T-helper 9 cell (primary cell): ENCODE measurements at places on chromosomes 3 and 15.

DNA sequence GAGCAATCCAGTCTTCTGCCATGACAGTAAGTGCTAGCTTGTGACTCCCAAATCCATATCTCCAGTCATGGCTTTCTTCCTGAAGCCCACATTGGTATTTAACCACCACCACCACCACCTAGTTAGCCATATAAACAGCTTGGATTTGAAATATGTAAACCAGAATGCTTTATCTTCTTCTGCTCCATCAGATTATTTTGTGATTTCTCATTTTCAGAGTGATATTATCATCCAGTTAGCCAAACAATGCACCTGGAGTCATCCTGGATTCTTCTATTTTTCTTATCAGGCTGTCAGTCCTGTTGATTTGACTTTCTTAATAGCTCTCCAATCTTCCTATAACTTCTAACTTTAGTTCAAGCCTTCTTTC, 124.3 kb upstream of the PTX3 start:
- no peak for DNase-seq

DNA sequence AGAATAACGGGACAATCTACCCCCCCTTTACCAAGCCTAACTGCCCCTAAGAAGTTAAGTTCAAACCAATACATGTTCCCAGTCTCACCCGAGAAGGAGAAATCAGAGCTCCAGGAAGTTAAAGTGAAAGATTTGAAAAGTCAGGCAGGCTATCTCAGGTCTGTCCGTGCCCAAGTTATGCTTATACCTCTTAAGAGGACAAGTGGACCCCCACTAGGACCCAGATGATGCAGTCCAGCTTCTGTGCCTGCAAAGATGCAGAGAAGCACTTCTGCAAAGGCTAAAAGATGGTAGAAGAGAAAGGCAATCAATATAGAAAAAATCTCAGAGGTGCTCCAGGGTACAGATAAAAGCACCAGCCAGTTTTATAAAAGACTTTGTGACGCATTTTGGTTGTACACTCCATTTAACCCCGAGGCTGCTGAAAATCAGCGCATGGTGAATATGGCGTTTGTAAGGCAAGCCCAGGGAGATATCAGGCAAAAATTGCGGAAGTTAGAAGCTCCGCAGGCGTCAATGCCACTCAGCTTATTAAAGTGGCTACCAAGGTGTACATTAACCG, 9.8 kb upstream of the SLC9C1 start:
- DNase-seq = no peak

- DNase-seq = no peak
These were observed 44.4 kb upstream of the PSMD6 start for GRCh38 chr3:64067506-64068346.

GRCh38 chr15:46260937-46261336, 626.1 kb downstream of the SQOR start:
- DNase-seq = no peak

- no peak for DNase-seq
These were observed 2.5 kb downstream of the NT5DC2 start for GRCh38 chr3:52530918-52531826.

- DNase-seq = no peak
These were observed 89.5 kb downstream of the ZMAT3 start for GRCh38 chr3:178982137-178982536.

DNA sequence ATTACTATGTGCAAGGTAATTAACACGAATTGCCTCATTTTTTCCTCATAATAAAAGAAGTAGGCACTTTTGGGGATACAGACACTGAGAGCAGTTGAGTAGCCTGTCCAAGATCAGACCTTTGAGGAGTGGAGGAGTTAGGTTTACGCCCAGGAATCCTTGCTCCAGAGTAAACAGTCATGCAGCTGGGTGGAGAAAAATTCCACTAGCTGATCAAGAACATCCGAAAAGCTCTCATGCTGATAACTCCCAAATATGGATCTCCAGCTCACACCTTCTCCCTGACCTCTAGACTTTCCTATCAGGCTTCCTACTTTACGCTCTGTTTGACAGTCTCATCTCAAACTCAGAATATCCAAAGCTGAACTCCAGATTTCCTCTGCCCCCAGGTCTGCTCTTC, 53.3 kb downstream of the ST6GAL1 start:
- DNase-seq = no peak

DNA sequence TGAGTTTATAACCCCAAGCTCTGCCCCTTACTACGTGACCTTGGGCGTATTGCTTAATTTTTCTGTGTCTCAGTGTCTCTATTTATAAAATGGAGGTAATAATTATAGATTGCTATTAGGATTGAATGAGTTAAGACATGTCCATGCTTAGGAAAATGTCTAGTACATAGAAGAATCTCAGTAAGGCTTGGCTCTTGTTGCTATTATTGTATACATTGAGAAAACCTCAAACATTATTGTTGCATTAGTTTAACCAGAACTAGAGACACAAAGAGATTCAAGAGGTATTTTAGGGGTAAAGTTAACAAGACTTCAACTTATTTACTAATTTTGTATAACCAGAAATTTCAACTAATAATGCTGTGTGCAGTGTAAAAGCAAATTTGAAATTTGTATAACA, 66.7 kb downstream of the MEF2A start:
- DNase-seq = no peak

DNA sequence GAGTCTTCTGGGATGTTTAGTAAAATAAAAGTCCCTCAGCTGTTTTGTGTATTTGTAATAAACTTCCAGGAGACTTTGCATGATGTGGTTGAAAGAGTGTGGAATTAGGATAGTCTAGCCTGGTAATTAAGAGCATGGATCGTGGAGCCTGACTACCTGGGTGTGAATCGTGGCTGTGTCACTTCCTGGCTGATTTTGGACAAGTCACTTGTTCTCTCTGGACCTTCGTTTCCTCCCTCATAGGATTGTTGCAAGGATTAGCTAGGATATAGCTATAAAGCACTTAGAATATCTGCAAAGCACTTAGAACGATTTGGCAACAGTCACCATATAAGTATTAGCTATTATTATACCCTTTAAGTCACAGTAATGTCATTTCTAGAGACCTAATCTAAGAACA, 40.2 kb downstream of the SLMAP start:
- DNase-seq = no peak

DNA sequence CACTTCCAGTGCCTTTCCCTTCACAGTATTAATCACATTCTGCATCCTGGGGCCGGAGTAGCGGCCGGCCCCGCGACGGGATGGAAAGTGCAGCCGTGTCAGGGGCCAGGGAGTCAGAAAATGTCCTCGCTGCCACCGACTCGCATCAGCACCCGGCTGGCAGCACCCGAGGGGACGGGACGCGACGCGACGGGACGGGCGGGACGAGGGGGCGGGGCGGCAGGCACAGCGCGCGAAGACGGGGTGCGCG, 353 bp downstream of the ATG3 start:
- DNase-seq = peak; percentile 75

GRCh38 chr3:39432342-39432741, 25.8 kb downstream of the RPSA start:
- DNase-seq = no peak

GRCh38 chr3:74075241-74075640, 450.5 kb upstream of the PDZRN3 start:
- DNase-seq = no peak

- DNase-seq = no peak
These were observed 5.3 kb upstream of the TTLL13 start for GRCh38 chr15:90243943-90244639.

DNA sequence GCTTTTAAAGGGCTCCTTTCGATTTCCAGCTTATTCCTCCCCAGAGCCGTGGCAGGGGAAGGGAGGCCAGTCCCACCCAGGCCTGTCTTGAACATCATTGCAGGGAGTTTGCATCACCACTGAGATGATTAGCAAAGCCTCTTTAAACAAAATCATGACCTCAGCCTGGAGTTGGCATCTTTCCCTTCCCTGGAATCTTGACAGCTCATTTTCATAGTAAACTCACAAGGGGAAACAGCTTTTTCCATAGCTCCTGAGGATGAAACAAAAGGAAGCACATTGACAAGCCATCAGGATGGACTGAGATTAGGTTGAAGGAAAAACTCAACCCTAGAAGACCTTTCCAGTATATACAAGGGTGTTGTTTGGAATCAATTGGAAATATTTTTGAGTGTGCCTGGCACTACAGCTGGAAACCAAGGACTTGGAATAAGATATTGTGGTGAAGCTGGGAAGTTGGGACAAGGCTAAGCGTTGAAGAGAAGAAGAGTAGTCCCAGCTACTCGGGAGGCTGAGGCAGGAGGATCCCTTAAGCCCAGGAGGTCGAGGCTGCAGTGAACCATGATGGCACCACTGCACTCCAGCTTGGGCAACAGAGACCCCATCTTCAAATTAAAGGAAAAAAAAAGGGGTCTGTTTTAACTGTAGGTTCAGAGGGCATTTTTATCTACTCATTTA, 3.1 kb upstream of the LARP6 start:
- no peak for DNase-seq

DNA sequence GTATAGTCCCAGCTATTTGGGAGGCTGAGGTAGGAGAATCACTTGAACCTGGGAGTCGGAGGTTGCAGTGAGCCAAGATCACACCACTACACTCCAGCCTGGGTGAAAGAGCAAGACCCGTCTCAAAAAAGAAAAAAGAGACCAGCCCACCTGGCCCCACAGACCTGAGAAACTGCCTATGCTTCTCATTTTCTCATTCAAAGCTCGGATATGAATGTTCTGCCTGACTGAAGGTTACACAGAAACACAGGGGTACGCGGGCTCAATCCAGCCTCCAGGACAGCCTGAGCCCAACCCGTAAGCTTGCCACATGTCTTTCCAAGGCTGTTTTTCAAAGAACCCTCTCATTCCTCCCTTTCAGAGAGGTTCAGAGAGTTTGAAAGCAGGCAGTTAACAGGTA, 9.7 kb upstream of the LRRC15 start:
- no peak for DNase-seq

- no peak for DNase-seq
These were observed 207.5 kb upstream of the SLITRK3 start for GRCh38 chr3:165403666-165404065.

DNA sequence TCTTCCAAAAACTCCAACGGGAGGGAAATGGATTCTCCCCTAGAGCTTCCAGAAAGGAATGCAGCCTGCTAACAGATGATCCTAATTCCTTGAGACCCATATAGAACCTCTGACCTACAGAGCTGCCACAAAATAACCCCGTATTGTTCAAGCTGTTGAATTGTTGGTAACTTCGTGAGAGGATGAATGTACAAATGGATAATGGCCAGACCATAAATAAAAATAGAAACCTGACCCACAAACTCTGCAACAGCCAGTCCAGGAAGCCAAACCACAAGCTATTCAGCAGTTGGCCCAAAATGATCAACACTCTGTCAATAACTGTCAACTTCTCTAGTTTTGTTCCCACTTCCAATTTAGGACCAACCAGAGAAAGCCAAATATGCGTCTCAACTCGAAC, 414.0 kb upstream of the ZNF717 start:
- DNase-seq = no peak

GRCh38 chr3:108292450-108292849, 3.9 kb upstream of the HHLA2 start:
- DNase-seq = no peak

DNA sequence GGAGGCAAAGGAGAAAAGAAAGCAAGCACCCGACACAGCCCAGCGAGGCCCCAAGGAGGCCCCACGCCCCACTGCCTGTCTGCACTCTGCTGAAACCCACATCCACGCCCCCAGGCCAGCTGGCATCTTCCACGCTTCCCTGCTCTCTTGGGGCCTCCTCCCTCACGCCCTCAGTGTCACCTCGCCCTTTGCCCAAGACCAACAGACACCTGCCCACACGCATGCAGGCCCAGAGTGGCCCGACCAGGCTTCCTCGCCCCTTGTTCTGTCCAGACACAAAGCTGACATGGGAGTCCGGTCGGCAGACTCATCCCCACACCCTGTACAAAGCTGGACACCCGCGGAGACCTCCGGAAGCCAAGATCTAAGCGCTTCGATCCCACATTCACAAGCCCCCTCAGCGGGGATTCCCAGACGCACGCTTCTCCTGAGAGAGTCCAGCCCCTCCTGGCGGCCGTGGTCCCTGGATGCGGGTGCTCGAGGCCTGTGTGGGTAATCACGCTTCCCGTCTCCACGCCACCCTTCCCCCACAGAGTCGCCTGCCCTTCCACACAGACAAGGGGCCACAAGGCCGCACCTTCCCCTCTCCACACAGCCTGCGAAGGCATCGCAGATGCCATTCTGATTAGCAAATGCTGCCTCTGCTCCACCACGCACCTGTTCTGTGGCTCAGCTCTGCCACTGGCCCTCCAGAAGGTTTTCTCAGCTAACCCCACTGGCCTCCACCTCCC, 176.6 kb downstream of the XXYLT1 start:
- no peak for DNase-seq

GRCh38 chr15:40562691-40563090, 2.2 kb downstream of the CCDC32 start:
- no peak for DNase-seq

DNA sequence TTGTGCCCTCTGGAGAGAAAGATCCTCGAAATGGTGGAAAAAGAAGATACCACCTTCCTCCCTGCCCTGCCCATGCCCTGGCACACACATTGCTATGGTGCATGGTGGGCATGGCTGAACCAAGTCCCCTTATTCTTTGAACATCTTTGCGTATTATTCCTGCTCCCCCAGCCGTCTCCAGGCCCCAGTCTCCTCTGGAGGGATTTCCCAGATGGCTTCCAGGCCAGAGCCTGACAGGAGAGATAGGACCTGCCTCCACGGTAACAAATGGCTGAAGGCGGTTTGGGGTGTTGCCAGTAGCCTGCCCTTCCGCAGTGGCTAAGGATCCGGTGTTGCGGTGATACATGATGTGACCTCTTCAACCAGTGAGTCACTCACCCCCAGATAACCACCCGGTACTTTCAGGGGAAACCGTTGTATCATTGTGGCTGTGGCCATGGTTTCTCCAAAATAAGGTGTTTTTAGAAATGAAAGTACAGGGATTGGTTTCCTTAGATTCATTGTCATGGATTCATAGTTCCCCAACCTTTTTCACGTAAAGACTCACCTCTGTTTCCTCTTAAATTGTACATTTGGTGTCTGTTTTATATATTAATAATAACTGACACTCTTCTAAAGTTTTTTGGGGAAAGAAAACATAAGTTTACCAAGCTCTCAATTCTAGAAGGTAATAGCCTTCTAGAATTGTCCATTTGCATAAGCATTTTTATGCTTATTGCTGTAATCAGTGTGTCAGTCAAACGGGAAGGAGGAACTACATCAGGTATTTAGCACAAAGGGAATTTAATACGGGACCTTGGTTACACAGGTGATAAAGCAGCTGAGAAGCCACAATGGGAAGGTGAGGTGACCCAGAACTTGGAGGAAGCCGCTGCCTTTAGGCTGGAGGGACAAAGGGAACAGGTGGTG, 25.9 kb downstream of the SMAD3 start:
- DNase-seq = peak; percentile 62

GRCh38 chr3:101066711-101067129, 73.5 kb upstream of the ABI3BP start:
- DNase-seq = no peak

DNA sequence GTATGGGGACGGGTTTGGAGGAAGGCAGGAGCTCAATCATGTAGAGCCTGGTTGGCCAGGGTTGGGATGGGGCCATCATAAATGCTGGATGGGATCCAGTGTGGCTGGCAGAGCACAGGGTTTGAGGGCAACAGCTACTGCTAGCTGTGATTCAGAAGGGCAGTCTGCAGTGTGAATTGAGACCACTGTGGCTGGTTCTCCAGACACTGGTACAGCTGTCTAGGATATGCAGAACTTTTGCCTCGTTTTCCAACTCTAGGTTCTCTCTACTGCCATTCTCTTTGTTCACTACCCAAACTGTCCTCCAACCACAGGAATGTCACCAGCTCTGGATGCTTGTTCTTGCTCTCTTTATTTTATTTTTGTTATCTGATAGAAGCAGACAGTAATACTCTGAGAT, 543.6 kb downstream of the AGBL1 start:
- no peak for DNase-seq

GRCh38 chr15:65875458-65875857, 6.2 kb downstream of the RAB11A start:
- no peak for DNase-seq
